Stimulated activated CD4-positive, alpha-beta T cell treated with anti-CD3 and anti-CD28 coated beads, Interleukin-4, amount 100 ng/mL, for 4 hours (primary cell): ENCODE measurements at places on chromosomes 16 and 17.
A peak's percentile ranks its signal among the peaks of the same experiment; 100 is the strongest.

- DNase-seq, result no peak
Observed at GRCh38 chr16:83586036-83586435, 221.7 kb upstream of the HSBP1 start.

GRCh38 chr16:85328676-85329058 lies 216.4 kb upstream of the CIBAR2 start:
- DNase-seq, result no peak

DNA sequence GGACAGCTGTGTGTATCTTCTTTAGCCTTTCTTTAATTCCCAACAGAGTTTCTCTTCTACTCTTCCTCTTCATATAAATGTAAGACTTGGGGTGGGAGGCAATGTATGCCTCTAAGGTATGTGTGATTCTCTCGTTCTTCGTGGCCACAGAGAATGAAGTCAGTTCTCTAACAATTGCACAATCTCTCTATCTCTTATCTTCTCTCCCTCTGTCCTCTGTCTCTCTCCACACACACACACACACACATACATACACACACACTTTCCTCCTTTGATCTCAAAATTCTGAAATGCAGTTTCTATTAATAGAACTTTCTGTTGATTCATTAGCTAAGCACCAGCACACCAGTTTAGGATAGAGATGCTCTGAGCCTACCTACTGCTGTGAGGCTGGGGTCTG lies 615.7 kb upstream of the SALL1 start:
- no peak for DNase-seq

DNA sequence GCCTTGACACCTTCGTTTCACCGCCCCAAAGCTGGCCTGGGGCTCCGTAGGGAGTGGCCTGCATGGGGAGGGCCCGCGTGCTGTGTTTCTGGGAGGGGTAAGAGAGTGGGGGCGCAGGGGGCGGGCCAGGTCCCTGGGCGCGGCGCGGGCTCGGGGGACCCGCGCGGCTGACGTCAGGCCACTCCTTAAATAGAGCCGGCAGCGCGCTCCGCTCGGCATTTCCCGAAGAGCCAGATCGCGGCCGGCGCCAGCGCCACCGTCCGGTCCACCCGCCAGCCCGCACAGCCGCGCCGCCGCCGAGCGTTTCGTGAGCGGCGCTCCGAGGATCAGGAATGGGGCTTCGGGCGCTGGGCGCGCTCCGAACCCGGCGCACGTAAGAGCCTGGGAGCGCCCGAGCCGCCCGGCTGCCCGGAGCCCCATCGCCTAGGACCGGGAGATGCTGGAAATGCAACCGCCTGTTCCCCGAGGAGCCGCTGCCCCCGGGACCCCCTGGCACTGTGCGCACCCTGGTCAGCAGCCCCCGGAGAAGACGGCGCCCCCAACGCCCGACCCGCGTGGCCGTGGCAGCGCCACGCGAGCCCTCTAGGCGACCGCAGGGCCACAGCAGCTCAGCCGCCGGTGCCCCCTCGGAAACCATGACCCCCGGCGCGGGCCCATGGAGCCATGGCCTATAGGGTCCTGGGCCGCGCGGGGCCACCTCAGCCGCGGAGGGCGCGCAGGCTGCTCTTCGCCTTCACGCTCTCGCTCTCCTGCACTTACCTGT lies at the start of gene HS3ST2:
HS3ST2 (plus strand) TSS at position 215 of the 763 bp plus-strand sequence; CDS start at position 664, 449 bp downstream.
- DNase-seq, result no peak

- no peak for DNase-seq
Observed at GRCh38 chr17:14762736-14763479, 462.0 kb downstream of the HS3ST3B1 start.

- no peak for DNase-seq
Observed at GRCh38 chr16:60459463-60459862, 1576.8 kb downstream of the CDH8 start.

- DNase-seq, result no peak
Observed at GRCh38 chr17:77738751-77739531, 219.6 kb upstream of the TNRC6C start.

DNA sequence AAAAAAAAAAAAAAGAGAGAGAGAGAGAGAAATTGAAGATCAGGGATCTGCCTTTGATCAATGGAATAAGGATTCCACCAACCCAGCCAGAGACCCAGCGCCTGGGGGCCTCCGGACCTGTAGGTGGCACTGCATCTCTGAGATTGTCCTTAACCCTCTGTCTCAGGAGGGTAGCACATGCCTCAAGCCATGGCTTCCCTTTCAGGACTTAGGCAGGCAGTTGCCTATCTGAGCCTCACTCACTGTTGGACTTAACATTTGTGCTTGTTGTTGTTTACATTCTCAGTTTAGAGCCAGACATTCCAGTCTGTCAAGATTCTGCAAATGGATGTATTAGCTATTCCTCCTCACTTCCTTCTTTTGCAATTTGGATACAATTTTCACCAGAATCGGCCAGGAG lies 5.1 kb upstream of the SCNN1B start:
- DNase-seq, result no peak

- no peak for DNase-seq
Observed at GRCh38 chr16:72620853-72621252, 427.1 kb downstream of the ZFHX3 start.

GRCh38 chr17:47663912-47664623 lies 14.3 kb downstream of the KPNB1 start:
- DNase-seq, result peak; percentile 42

GRCh38 chr17:2954898-2955445 lies 108.4 kb downstream of the OR1D5 start:
- no peak for DNase-seq

- no peak for DNase-seq
Observed at GRCh38 chr16:83705856-83706255, 101.9 kb upstream of the HSBP1 start.

- DNase-seq, result peak; percentile 81
Observed at GRCh38 chr16:67993207-67994039, 5.9 kb downstream of the DPEP2 start.

DNA sequence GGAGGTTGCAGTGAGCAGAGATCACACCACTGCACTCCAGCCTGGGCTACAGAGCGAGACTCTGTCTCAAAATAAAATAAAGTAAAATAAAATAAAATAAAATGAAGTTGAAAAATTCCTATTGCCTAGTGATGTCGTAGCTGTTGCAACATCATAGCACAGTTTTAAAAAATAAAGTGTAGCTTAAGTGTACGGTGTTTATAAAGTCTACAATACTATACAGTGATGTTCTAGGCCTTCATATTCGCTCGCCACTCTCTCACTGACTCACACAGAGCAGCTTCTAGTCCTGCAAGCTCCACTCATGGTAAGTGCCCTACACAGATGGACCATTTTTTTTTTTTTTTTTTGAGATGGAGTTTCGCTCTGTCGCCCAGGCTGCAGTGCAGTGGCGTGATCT lies 43.5 kb upstream of the MNT start:
- DNase-seq, result no peak

- no peak for DNase-seq
Observed at GRCh38 chr17:78327880-78328279, 32.0 kb downstream of the SOCS3 start.

GRCh38 chr17:56108811-56109284 lies 44.4 kb upstream of the ANKFN1 start:
- DNase-seq, result no peak

- peak; percentile 25 for DNase-seq
Observed at GRCh38 chr17:59311051-59311468, 20.4 kb upstream of the YPEL2 start.

DNA sequence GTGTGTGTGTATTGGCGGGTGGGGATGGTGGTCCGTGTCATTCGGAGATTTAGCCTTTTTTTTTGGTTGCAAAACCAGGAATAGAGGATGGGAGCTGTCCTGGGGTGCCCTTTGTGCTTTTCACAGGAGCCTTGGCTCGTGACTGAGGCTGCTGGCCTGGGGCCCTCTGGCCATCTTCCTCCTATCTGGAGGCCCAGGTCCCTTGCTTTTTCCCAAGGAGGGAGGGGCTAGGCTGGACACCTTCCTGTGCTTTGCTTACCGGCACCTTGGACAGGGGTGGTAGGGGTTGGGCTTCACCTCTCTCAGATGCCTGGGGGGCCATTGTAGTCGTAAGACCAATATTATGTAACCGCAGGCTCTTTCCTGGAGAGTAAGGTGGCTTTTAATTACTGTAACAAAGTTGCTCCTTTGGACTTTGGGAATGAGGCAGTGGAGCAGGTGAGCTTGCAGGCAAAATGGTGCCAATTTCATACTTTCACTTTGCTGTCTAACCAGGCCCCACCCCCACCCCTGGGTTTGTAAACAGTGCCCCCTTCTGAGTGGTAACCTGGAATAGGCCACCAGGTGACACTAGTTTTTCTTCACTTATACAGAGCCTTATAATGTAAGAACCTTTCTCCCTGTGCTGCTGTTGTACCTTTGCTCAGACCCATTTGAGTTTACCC lies 1.2 kb downstream of the DYNLL2 start:
- DNase-seq, result peak; percentile 35

DNA sequence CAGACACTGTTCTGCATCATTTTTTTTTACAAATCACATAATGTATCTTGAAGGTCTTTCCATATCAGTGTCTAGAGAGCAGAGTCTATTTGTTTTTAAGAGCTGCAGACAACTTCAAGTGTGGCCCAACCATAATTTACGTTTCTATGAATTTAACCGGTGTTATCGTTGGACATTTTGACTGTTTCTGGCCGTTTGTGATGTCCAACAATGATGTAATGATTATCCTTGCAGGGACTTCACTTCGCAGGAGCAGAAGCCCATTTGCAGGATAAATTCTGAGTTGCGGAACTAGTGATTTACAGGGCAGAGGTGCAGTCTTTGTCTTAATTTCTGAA lies 26.9 kb upstream of the HLF start:
- no peak for DNase-seq

- DNase-seq, result no peak
Observed at GRCh38 chr16:23941963-23942564, 106.3 kb downstream of the PRKCB start.

GRCh38 chr16:88478889-88479792 lies 26.1 kb downstream of the ZFPM1 start:
- DNase-seq, result no peak

DNA sequence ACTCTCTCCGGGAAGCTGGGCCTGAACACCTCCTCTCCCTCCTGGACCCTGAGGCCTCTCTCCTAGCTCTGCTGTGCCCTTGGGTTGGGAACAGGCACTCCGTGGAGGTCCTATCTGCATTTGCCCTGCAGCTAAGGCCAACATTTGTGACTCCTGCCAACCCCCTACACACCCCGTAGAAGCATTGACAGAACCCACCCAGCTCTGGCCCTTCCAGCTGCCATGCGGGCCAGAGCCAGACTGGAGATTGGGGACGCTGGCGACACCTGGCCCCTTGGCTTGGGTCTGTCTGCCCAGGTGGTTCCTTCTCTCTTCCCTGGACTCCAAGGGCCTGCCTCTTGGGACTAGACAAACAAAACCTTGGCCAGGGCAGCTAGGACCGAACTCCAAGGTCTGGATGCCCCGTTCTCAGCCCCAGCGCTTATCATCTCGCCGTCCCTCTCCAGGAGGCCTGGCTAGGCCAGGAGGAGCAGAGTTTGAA lies 644 bp upstream of the RHBDF2 start:
- no peak for DNase-seq

- no peak for DNase-seq
Observed at GRCh38 chr16:49634235-49635008, 221.5 kb downstream of the ZNF423 start.

DNA sequence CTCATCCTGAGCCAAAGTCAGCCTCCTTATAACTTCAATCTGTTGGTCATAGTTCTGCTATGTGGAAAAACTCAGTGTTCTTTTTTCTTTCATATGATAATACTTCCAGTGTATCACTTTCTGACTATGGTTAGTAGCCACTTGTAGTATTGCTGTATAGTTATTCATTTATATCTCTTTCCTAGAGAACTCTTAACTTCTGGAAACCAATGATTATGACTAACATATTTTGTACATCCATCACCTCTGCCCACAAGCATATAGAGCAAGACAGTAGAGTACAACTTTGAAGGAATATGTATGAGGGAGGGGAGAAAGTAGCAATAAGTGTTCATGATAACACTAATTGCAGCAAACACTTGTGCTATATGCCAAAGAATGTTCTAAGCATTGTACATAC lies 38.6 kb downstream of the COX10 start:
- DNase-seq, result no peak

- DNase-seq, result no peak
Observed at GRCh38 chr17:34378664-34379101, 15.7 kb upstream of the CCL1 start.

DNA sequence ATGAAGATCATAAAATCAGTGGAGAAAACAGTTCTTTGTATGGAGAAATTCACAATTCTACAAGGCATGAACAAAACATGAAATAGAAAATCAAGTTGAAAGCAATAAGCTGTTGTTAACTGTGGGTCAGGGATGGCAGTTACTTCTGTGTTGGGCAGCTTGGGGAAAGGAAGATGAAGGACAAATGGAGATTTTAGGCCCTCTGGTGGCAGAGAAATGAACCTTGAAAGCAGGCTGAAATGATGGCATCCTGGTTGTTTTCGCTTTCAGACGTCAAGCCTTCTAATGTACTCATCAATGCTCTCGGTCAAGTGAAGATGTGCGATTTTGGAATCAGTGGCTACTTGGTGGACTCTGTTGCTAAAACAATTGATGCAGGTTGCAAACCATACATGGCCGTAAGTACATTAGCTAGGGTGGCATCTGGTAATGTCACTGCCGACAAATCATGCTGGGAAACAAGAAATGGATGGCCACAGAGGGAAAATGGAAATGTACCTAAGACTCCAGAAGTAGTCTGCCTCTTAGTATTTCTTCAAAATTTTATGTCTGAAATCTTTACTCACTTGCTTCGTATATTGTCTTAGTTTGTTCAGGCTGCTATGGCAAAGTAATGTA lies 108.9 kb downstream of the MAP2K6 start:
- no peak for DNase-seq

DNA sequence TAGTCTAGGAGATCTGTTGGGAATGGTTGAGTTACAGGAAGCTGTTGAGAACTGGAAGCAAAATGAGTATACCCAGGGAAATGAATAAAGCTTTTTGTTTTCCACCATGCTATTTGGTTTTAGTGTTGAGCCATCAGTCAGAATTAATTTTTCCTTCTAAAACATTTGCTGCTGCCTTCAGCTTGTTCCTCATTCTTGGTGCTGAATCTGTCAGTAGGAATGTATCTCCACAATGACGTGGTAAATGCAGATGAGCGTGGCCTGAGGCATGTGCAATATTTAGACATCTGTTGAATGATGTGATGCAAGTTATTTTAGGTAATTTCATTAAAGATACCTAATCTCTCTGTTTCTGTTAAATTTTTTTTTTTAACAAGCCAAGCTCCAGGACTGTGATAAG lies 10.9 kb downstream of the HAPSTR1 start:
- DNase-seq, result no peak
